ENCODE measurements at places on chromosomes 2 and 18. TPM values are rescaled to one million over a fixed set of nuclear protein-coding genes. Genes with fewer than 3 reads are reported as not detected.

The TMEM178A gene
- 91.2 TPM for polyA plus RNA-seq

The ASPRV1 gene
- polyA plus RNA-seq = 4.7 TPM

The GPR39 gene
- 3.7 TPM for polyA plus RNA-seq

The AQP12B gene
- polyA plus RNA-seq = 0.49 TPM

- no peak for DNase-seq
Measured at GRCh38 chr2:239971115-239971514, 54.0 kb downstream of the NDUFA10 start.

DNA sequence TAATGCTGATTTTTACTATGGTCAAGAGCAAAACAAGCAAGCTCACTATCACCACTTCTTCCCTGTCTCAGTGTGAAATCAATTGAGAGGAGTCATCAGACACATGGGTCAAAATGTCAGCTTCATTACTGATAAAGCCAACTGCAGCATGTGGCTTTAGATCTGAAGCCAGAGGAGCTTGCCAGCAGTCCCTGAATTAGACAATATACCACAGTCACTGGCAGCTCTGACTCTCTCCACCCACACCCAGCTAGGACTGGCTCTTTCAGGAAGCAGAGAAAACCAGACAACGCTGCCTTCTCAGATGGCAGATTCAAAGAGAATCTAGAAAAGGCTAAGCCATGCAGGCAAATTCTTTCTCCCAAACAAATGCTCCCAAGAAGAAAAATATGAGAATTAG, 20.0 kb upstream of the ASB18 start:
- no peak for DNase-seq
